ENCODE measurements at places on chromosomes 12 and 14. TPM values are rescaled to one million over a fixed set of nuclear protein-coding genes. Genes with fewer than 3 reads are reported as not detected.

DNA sequence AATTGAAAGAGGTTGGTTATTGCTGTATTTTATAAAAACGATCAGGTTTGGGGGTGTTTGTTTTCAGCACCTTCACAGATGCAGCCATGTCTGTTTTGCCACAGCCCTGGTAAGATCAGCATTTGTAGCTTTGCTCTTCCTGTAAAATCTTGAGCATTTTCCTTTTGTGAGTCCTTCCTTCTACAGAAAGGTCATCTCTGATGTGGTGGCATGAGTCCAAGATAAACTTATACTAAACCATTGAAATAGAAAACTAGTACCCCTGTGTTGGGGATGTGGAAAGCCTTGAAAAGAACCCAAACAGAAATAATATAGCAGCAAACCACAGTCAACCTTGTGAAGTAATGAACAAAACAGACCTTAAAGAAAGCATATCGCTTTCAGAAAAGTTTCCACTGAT is 85.5 kb downstream of the TGFB3 start:
- H3K27ac ChIP-seq = no peak overlapping the region
- no peak overlapping the region for H3K4me3 ChIP-seq
- no peaks in the 10 kb centered on the region for H3K4me1 ChIP-seq
- no peaks in the 10 kb centered on the region for H3K36me3 ChIP-seq
- H3K27me3 ChIP-seq = no peaks in the 10 kb centered on the region

- H3K4me3 ChIP-seq = no peak overlapping the region
- H3K27me3 ChIP-seq = no peaks in the 10 kb centered on the region
- DNase-seq = no peak
Observed at GRCh38 chr12:124804011-124804621, 59.5 kb downstream of the SCARB1 start.

GRCh38 chr14:74596741-74597450 is 15.1 kb downstream of the LTBP2 start:
- peaks cover 7% of the 10 kb centered on the region for H3K4me1 ChIP-seq
- H3K27ac ChIP-seq = no peak overlapping the region
- no peak for DNase-seq
- no peak overlapping the region for H3K4me3 ChIP-seq

ETV6 gene
- total RNA-seq = 5.9 TPM

ERP27 gene
- not detected for total RNA-seq

Data from SJSA1 (cell line).